ENCODE measurements at places on chromosomes 7 and 10. TPM values are rescaled to one million over a fixed set of nuclear protein-coding genes. Genes with fewer than 3 reads are reported as not detected.

The PDZD7 gene
- 0.06 TPM for polyA plus RNA-seq

- DNase-seq: no peak
These were observed 172.0 kb upstream of the ITGB1 start for GRCh38 chr10:33129996-33130386.

DNA sequence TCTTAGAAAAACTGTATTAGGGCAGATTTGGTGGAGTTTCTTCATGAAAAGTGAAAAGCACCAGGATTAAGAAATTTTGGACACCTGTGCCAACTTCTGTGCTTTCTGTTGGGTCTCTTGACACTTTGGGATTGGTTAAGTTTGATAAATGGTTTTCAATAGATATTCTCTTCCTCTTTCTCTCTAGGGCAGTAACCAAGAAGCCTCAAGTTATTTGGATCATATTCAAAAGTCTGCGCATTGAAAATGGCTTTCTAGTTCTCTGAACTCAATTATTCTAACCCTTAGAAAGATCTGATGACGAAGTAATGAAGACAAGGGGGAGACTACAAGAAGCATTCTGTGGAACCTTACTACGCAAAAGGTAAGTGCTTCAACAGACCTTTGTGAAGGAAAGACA lies 144.0 kb upstream of the CCDC6 start:
- DNase-seq: no peak

GRCh38 chr10:12631216-12631615 lies 281.9 kb downstream of the CAMK1D start:
- no peak for DNase-seq

DNA sequence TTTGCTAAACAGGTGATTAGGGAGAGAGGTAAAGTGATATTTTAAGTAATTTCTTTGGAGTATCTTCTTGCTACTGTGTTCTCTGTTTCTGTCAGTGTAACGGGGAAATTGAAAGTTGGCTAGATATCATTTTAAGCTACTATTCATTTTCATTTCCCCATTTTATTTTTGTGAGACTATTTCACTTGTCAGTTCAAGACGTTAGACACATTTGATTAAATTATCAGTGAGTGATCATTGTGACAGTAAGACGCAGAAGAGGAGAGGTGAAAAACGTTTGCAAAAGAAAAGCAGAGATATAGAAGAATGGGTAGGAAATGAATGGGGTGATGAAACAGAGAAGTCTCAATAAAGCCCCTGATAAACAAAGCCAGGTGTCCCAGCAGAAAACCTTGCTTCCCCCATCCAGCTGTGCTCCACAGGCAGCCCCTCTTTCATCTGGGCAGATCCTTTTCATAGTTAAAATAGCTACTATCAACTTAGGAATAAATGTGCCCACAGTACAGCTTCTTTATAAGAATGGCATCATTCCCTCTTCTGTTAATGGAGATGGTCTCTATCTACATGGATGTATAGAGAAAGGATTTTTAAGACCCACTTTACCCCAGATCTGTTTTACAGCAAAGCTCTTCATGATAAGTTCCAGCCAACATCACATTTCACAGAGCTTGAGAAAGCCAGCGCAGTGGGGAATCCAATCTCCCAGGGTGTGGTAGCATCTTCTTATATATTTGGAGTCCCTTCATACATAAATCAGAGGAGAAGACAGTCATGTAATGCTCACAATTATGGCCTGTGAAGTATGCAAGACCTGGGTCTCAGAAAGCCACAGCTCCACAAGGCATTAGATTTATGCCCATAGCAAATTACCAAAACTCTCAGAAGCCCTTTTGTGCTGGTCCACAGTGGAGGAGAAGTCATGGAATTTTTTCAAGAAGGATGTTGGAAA lies 138.1 kb upstream of the ITGB1 start:
- DNase-seq: no peak

- no peak for DNase-seq
These were observed 317.2 kb downstream of the GPR158 start for GRCh38 chr10:25492040-25492439.

The CUBN gene
- polyA plus RNA-seq: 0.08 TPM

DNA sequence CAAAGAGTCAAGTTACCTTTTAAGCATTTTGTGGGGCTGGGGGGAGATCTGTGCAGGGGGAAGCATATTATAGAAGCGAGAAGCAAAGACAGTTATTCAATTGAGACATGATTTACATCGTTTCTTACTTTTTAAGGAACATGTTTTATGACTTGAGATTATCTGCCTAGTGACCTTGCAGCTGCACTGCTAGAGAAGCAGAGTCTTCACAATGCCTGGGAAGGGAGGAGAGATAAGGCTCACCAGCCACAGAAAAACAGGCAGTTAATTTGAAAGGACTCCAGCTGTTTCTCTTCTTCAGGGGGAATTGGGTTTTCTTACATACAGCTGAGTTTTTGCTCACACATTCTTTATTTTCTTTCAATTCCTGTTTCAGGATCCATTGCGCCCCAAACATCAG lies 31.0 kb downstream of the PHYH start:
- no peak for DNase-seq

The SLC12A9 gene
- 8.4 TPM for polyA plus RNA-seq

The CUZD1 gene
- polyA plus RNA-seq: 0.03 TPM

GRCh38 chr7:70621954-70622600 lies 509.9 kb upstream of the GALNT17 start:
- DNase-seq: no peak

DNA sequence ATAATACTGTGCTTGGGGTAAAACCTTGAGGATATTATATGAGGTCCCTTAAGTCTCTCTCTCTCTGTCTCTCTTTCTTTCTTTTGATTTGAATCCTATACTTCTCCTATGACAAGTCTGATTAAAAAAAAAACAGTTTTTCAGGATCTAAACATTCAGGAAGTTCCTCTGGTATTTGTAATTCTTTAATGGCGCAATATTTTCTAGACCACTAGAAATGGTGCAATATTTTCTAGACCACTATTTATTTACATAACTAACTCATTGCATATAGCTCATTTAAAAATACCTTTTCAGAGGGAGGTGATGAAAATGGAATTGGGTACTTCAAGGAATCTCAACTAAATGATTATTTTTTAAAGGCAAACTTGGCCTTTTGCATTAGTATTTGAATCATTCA lies 1235.3 kb downstream of the GATA3 start:
- no peak for DNase-seq

DNA sequence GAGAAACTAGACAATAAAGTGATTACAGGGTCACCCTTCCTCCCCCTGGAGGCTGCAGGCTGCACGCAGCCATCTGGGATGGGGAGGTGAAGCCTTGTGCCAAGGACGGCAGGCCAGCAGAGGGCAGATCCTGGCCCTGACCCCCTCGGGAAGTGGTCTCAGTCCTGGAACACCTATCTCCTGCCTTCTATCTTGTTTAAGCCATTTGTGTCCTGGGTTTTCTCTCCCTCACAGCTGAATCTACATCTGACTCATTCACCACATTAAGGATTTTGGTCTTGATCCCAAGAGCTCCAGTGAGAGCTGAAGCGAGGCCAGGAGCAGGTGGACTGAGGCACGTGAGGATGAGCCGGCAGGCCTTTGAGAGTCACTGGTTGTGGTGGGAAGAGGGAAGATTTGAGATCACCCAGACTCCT lies 16.4 kb upstream of the PARP12 start:
- no peak for DNase-seq

GRCh38 chr10:63713191-63714144 lies 192.3 kb downstream of the REEP3 start:
- DNase-seq: peak; percentile 59

DNA sequence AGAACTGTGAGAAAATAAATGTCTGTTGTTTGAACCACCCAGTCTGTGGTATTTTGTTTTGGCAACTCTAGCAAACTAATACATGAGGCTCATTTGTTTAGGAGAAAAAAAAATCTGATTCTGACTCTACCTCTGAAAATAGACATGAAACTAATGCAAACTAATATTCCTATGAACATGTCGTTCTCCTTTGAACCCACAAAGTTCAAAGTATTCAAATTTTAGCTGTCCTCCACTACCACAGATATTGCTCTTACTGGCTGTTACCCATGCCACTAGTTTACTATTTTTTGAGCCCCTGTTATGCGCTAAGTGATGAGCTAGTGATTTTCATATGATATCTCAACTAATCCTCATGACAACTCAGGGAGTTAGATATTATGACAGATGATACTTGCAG lies 58.8 kb upstream of the ZNF804B start:
- no peak for DNase-seq

DNA sequence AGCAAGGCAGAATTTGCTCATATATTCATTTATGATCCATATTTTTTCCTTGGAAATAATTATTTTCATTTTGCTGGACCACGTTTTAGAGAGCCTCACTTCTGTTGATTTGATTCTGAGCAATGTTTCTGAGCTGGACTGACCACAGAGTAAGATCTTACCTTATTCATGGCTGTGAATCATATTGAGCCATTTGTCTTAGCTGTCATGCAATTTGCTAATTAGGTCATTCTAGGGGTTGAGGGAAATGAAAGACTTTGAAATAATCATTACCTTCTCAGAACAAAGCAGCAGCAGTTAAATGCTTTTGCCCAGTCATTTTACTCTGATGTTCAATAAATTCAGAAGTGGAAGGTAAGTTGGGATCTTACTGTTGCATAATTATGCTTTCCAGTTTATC lies 251.4 kb downstream of the SDK1 start:
- DNase-seq: no peak

- DNase-seq: no peak
These were observed 7.1 kb downstream of the R3HCC1L start for GRCh38 chr10:98141484-98142073.
